ENCODE measurements at places on chromosomes 3 and 15.

DNA sequence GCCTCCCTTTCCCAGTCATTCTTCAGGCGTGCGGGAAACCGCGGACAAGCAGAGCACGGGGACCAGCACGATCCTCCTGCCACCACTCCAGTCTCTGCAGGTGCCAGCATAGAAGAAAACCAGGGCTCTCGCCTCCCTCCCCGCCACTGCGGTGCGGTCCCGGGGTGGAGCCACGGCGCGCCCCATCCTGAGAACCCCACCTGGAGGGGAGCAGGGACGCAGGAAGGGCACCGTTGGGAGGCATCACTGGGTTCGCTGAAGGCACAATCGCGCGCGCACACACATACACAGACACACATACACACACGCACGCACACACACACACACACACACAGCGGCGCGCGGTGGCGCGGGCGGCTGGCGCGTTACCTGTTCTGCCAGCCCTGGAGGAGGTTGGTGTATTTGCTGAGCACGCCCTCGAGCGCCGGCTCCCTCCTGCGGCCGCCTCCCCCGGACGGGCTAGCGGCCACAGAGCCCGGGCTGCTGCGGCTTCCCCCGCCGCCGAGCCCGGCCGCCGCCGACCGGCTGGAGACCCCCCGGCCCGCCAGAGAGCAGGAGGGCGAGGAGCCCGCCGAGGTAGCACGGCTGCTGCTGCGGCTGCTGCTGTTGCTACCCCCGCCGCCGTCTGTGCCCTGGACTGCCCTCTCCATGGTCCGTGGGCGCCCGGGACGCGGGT, 394 bp downstream of the OSBPL10 start:
- peak; percentile 74 for DNase-seq

- no peak for DNase-seq
Observed at GRCh38 chr15:101372149-101372577, 77.1 kb upstream of the SNRPA1 start.

- no peak for DNase-seq
Observed at GRCh38 chr3:129619726-129620162, 13.3 kb upstream of the PLXND1 start.

DNA sequence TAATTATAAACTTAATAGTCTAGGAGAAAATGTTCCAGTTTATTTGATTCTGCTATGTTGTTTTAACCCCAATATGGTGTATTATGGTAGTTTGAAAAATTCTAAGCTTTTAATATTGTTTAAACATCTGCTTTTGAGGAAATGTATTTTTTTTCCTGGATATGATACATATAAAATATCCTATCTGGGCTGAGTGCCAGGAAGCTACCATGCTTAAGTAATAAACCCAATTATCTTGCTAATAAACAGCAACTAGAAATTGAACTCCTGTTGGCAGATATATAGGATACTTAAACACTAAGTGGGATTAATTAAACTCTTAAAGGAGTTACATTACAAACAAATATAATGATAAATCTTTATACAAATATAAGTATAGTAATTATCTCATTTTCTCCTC, 293.7 kb upstream of the GRM7 start:
- DNase-seq, result no peak

- DNase-seq, result no peak
Observed at GRCh38 chr3:37236024-37236423, 61.6 kb upstream of the LRRFIP2 start.

- DNase-seq, result no peak
Observed at GRCh38 chr3:64921281-64922065, 233.7 kb upstream of the ADAMTS9 start.

DNA sequence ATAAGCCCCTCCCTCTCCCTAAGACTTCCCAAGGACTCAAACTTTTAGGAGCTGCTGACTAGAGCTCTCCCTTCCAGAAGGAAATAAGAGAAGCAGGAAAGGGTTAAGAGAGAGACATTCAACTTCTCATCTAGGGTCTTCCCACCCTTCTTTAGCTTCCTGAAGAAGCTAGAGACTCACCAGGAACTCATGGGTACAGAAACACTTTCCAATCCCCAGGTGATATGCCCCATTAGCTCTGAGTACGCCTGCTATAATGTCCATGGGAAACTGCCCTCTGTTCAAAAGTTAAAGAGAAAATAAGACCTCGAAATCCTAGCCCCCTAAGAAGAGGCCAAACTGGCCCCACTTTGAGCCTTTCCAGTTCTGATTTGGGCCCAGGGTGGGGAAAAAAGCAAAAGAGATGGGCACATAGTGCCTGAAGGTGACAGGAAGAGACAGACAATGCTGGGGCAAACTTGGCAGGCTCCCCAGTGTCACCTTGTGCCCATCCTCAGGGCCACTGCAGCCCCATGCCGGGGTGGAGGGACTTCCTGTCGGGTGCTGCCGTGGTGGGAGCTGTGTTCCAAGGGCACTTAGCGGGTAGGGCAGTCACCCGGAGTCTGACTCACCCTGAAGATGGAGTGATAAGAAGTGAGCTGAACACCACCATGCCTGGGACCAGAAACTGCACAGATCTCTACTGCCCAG, 29.5 kb downstream of the CCDC12 start:
- DNase-seq, result no peak

DNA sequence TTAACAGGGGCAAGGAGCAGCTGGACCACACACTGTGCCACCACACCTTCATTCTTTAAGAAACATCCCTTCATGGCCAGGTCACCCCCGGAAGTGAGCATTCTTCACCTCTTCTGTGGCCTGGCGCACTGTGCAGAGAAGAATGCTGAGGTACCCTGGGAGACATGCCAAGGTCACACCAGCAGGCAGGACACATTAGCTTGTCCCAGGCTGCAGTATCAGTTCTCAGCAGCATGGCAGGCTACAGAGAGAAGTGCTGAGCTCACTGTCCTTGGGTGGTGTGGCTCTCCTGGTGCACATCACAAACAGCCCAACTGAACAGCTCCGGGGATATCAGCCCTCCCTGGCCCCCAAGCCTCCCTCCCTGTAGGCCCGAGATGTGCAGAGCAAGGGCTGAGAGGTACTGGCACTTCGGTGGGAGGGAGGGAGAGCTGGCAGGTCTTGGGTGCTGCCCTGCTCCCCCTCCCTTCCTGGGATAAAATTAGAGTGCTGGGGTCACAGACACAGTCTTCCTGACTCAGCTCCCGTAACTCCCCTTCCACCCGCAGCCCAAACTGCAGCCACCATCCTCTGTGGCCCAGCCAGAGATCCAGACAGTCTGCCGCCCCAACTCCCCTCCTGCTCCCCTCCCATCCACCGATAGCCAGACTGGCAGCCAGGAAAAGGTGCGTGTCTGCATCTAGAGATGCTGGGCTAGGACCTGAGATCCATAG, 13.4 kb downstream of the SEMA7A start:
- no peak for DNase-seq

DNA sequence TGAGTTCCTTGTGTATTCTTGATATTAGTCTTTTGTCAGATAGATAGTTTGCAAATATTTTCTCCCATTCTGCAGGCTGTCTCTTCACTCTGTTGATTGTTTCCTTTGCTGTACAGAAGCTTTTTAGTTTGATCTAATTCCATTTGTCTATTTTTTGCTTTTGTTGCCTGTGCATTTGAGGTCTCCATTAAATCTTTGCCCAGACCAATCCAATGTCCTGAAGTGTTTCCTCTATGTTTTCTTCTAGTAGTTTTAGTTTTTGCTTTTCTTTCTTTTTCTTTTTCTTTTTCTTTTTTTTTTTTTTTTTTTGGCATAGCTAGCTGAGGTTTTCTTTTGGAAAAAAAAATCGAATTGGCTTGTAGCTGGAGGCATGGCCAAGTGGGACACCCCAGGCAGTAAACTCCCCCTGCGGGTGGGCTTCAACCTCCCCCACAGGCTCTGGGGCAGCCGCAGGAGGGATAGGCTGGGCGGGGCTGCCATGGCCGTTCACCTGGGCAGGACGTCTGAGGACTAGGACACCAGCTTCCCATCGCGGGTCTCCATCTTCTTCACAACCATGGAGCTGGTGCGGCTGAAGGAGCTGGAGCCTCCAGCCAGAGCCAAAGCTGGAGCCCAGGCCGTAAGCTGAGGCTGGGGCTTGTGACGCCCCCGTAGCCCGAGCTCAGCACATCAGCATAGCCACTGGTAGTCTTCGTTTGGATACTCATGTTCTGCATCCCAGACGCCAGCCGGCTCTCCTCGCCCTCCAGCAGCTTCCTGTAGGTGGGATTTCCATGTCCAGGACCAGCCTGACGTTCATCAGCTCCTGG, 16.2 kb upstream of the PSTPIP1 start:
- DNase-seq, result no peak

DNA sequence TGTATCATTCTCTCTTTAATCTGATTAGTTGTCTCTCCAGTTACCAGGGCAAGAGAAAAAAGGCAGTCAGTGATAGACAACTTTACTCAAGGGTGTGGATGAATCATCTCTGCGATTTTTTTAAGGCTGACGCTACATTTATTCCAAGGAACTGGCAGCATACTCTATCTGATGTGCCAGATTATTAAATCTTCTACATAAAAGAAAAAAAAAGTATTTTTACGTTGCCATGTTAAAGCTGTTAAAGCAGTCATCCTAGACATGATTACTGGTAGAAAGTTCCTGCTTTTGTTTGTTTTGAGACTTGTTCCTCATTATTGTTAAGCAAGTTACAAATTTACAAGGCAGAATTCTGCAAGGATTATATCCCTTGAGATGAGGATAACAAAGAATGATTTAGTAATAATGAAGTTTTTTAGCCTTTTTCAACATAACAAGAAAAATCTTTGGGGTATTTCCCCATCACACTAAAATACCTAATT, 121.7 kb downstream of the CBLB start:
- no peak for DNase-seq
